ENCODE measurements at places on chromosomes 7 and 10.
A peak's percentile ranks its signal among the peaks of the same experiment; 100 is the strongest.

GRCh38 chr7:67523713-67524112 is 527.1 kb downstream of the TYW1 start:
- DNase-seq, result no peak

GRCh38 chr10:3574451-3574850 is 210.6 kb downstream of the KLF6 start:
- DNase-seq, result no peak

- DNase-seq, result no peak
Observed at GRCh38 chr10:70456164-70456563, 14.7 kb upstream of the NODAL start.

- DNase-seq, result no peak
Observed at GRCh38 chr10:69056536-69057260, 31.2 kb upstream of the SRGN start.

GRCh38 chr10:5151076-5151475 is 33.9 kb downstream of the AKR1C8 start:
- DNase-seq, result no peak

DNA sequence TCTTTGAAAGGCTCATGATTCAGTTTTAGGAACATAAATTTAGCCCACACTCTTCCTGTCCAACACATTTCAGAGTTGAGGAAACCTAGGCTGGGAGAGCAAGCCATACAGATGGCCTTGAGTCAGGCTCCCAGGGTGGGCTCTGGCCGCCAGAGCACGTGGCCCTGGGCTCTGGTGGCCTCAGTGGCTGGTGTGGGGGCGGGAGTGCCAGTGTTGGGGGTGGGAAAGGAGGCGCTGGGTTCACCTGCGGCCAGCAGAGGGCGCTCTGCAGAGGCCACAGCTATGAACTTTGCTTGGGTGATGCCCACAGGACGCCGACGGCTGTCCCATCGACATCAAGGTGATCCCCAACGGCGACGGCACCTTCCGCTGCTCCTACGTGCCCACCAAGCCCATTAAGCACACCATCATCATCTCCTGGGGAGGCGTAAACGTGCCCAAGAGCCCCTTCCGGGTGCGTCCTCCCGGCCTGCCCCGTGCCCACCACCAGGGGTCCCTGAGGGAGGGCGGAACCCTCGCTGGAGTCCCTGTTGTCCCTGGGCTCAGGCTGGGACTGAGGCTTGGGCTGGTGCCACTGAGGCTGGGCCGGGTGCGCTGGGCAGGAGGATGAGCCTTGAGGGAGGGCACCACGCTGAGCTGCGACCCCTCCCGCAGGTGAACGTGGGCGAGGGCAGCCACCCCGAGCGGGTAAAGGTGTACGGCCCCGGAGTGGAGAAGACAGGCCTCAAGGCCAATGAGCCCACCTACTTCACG is 11.9 kb downstream of the FLNC start:
- peak; percentile 38 for DNase-seq

- DNase-seq, result peak; percentile 63
Observed at GRCh38 chr7:193481-194251, 1.3 kb downstream of the FAM20C start.

- no peak for DNase-seq
Observed at GRCh38 chr10:28732091-28732490, 54.8 kb downstream of the BAMBI start.

GRCh38 chr10:132878091-132878729 is 64.2 kb downstream of the CFAP46 start:
- DNase-seq, result no peak

DNA sequence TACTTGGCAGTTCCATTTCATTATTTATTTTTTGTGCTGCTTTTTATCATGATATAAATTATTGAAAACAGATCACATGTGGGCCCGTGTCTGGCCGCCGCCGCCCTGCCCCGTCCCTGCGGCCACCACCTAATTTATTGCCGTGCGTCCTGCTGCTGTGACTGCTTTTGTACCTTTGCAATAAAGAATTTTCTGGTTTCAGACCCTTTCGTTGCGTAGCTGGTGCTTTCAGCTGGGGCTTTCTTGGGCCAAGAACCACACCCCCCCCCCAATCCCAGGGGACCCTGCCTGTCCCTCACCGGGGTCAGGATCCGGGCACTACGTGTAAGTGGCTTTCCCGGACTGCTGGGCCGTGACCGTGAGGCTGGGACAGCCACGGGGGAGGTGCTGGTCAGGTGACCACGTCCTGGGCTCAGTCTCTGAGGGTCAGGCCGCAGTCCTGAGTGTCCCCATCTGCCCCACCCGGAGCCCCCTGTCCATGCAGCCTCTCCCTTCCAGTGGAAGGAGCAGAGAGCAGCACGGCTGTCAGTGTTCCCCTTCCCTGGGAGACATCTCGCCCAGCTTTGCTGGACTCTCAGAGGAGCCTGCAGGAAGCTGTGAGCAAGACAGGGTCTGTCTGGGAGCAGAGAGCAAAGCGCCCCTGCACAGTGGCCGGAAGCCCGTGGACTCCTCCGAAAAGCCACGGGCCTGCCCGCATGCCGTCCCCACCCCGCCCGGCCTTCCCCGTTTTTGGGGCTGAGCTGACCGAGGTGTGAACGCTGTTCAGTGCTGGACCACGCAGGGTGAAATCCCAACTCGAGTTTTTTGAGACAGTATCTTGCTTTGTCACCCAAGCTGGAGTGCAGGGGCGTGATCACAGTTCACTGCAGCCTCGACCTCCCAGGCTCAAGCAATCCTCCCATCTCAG is 12.6 kb downstream of the MAFK start:
- no peak for DNase-seq

DNA sequence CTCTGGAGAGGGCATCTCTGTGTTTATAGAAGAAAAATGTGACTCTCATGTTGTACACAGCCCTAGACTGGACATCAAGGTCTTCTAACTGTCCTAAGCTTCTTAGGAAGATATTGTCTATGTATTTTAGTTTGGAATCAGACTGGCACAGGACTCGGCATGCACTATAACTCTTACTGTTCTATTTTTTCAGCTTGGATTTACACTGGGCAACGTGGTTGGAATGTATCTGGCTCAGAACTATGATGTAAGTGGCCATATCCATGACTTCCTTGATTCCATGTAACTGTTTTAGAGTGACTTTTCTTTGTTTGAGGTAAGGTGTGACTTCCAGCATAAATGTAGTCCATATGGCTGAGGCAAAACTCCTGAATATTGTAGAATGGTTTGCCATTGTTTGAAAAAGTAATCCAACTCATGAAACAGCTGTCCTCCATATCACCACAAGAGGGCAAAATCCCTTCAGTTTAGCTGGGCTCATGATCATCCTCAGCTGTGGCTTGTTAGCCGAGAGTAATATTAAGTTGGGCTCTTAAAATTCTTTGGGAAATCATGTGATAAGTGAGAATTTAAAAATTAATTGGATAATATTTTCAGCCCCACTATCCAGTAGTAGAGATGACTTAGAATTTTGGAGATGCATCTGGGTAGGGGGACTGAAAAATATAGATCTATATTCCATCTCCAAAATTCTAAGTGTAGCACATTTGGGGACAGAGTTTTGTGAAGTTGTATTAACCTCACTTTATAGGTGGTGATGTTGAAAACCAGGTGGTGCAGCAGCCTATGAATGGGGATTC is 10.4 kb downstream of the STMP1 start:
- peak; percentile 80 for DNase-seq

- DNase-seq, result no peak
Observed at GRCh38 chr10:17744341-17744861, 7.6 kb upstream of the TMEM236 start.

DNA sequence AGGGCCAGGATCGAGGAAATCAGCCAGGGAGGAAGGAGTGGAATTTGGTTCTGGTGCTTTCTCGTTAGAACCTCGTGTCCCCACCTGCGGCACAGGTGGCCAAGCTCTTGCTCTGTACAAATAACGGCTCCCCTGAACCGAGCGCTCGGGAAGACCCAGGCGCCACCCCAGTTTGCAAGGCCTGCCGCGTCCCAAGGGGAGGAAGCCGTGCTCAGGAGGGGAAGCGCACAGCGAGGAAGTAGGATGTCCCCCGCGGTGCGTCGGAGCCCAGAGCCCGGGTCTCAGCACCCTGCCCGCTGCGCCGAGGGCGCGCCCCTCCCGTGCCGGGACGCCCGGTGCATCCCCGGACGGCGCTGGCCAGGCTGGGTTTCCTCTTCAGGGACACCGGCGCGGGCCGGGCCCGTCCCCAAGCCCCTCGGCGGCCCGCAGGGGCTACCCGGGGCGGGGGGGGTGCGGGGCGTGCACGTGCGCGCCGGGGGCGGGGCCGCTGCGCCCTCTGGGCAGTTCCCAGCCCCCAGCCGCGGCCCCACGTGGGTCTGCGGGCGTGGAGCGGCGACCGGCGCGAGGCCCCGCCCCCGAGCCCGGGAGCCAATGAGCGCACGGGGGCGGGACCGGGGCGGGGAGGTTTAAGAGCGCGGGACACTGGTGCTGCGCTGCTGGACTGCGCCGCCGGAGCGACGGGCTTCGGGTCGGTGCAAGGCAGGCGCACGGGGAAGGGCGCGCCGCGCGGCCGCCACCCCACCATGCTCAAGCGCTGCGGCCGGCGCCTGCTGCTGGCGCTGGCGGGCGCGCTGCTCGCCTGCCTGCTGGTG is at the start of gene LFNG:
Gene LFNG, plus strand, starts transcription at position 656 of the 812 bp plus-strand sequence. Its CDS starts 88 bp downstream, at position 744.
- DNase-seq, result peak; percentile 94

All from eye (tissue), 1 donor.